ENCODE measurements at places on chromosomes 6 and 20.

GRCh38 chr6:22838345-22838744 is 269.0 kb downstream of the HDGFL1 start:
- DNase-seq, result no peak

DNA sequence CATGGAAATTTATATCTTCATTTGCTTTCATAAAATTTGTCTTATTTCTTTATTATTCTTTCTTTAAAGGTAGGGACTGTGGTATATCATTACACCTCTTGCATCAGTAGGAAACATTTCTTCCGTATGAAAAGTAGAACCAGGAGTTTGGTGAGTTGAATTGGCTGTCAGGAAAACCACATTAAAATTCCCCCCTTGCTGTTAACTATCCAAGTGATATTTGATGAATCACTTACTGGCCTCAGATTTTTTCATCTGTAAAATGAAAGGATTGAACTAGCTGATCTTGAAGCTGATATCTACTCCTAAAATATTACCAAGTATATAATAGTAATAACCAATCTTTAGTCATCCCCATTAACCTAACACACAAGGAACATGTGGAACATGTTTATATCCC is 460.9 kb downstream of the GJA1 start:
- no peak for DNase-seq

DNA sequence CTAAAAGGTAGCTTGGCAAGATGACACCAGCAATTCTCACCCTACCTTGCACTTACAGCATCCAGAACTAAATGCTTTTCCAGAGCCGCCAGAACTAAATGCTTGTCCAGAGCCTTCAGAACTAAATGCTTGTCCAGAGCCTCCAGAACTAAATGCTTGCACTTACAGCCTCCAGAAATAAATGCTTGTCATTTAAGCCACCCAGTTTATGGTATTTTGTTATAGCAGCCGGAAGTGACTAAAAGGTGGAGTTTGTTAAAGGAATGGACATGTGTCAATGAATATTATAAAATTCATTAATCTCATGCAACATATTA is 133.5 kb downstream of the GPX5 start:
- no peak for DNase-seq

- no peak for DNase-seq
Observed at GRCh38 chr6:159399751-159400221, 230.6 kb downstream of the FNDC1 start.

GRCh38 chr6:150417899-150418826 is 49.4 kb downstream of the IYD start:
- DNase-seq, result peak; percentile 74

DNA sequence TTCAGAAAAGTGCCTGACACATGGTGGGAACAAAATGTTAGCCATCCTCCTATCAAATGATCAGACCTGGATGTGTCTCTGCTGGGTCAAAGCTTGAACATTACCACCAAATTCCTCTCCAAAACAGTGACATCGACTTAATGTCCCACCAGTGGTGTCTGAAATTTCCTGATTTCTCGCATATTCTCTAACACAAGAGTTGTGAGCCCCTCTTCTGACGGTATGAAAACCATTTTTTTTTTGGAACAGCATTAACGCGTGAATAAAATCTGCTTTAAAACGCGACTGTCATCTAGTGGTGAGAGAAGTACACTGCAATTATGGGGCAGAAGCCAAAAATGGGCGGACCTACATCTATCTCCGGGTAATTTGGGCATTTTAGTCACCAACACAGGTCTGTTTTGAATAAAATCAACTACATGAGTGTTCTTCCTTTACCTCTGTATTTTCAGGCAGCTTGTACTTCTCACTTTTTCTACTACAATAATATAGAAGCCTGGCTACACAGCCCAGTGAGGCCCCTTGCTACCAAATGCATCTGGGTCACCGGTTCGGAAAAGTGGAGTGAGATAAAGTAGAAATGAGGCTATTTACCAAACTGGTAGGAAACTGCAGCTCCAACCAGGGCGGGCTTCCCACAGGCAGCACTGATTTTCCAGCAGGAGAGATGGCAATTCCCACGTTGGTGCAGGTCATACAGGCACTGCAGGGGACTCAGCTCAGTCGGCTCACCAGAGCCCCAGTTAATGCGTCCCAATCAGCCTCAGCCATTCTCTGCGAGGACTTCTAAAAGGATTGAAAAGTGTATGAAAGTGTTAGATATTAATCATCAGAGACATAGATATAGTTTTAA is 27.4 kb downstream of the MGME1 start:
- DNase-seq, result no peak

GRCh38 chr20:57723816-57724215 is 14.0 kb upstream of the PMEPA1 start:
- no peak for DNase-seq

DNA sequence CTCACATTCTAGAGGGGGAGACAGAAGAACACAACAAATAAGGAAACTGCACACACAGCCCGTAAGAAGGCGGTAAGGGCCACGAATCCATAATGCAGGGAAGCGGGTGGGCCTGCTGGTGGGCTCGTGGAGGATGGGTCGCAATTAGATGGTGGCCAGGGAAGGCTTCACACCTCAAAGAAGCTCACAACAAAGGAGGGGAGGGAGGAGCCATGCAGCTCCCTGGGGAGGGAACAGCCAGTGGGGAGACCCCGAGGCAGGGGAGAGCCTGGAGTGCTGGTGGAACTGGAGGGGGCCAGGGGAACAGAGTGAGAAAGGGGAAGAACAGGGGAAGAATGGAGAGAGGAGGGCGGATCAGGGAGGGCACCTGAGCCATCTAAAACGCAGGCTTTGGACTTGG is 13.4 kb downstream of the SRC start:
- no peak for DNase-seq

GRCh38 chr20:56805313-56805712 is 176.2 kb downstream of the TFAP2C start:
- no peak for DNase-seq

GRCh38 chr6:133187114-133187513 is 54.0 kb upstream of the EYA4 start:
- DNase-seq, result no peak

- no peak for DNase-seq
Observed at GRCh38 chr6:3825851-3826581, 23.2 kb upstream of the FAM50B start.

DNA sequence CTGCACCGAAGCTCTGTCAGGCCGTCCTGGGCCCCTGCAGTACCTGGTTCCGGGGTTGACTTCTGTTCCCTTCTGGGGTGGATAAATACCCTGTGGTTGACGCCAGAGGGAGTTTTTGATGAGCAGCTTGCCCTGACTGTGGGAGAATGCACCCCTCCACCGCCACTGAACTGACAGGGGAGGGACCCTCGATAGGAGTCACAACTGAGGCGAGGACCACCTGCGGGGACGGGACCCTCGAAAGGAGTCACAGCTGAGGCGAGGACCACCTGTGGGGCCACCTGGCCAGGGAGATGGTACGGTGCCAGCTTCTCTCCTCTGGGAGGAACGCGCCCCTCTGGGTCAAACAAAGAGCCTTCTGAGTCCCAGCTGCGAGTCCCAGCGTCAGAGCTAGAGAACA is 100.1 kb upstream of the FRMD1 start:
- no peak for DNase-seq

DNA sequence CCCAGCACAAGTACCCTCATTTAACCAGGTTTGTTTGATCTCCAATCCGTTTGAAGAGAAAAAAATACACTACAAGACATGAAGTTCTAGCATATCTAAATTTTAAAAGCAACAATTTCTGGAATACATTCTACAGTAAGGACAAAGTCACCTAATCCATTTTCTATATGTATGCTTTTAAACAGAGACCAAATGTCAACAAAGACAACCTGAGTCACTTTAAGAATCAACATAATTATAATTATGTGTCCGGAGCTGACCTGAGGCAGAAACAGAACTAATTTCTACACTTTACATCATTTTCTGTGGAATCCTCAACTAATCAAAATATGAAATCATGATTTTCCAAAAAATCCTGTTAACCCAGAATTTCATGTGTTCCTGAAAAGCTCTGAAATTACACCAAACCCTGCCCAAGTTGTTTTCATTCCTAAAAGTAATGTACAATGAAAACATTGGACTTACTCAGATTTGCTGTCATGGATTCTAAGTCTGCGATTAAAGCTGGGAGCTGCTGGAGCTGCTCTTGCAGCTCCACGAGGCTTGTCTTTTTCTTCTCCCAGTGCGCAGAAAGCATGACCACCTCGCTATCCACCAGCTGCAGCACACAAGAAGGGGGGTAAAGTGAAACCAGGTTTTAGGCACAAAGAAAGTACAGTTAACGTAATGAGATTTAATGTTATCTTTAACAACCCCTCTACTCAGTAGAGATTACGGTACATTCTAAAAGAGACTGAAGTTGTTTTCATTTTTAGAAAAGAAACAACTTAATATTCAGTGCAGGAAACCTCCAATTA is 35.8 kb downstream of the DTNBP1 start:
- no peak for DNase-seq

DNA sequence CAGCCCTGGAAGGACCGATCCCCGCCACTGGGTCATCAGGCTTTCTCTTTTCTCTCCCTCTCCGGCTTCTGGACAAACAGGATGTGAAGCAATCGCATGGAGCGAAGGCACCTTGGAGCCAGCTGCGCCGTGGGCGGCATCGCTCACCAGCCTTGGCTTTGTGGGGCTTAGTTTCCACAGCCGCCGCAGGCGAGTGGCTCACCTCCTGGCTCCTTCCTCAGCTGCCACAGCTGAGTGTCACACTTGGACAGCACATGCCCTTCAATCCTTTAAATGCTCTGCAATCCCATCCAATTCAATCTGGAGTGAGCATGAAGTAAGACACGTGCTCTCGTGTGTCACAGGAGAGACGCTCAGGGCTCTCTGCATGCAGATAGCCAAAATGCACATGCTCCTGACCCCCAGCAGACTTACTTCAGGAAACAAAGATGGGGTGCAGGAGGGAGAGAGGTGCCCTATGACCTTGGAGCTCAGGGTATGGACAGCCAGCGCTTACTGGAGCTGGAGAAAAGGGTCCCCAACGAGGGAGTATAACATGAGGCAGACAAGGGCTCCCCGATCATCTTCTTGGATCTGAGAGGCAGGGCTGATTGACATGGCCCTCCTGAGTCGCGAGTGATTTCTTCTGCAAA is 70.9 kb downstream of the BMP7 start:
- no peak for DNase-seq

DNA sequence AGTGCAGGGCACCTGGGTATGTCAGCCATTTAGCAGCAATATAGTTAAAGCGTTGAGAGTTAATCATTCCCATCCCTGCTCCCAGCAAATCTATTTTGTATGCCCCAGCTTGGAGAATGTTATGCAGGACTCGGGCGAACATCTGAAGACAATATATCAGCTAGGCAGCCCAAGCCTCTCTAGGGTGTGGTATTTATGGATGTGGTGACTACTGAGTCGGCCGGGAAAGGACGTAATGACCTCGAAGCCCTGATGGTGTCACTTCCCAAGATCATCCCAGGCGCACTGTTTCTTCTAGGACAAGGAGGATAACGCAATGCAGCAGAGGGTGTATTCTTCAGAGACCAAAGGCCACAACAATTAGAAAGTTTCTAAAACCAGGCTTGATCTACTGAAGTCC is 63.6 kb upstream of the FAM184A start:
- DNase-seq, result no peak

GRCh38 chr6:4808396-4808795 is 32.2 kb downstream of the CDYL start:
- no peak for DNase-seq

GRCh38 chr6:16349544-16349943 is 111.2 kb downstream of the GMPR start:
- no peak for DNase-seq

- DNase-seq, result no peak
Observed at GRCh38 chr20:22795871-22796270, 211.5 kb upstream of the FOXA2 start.

DNA sequence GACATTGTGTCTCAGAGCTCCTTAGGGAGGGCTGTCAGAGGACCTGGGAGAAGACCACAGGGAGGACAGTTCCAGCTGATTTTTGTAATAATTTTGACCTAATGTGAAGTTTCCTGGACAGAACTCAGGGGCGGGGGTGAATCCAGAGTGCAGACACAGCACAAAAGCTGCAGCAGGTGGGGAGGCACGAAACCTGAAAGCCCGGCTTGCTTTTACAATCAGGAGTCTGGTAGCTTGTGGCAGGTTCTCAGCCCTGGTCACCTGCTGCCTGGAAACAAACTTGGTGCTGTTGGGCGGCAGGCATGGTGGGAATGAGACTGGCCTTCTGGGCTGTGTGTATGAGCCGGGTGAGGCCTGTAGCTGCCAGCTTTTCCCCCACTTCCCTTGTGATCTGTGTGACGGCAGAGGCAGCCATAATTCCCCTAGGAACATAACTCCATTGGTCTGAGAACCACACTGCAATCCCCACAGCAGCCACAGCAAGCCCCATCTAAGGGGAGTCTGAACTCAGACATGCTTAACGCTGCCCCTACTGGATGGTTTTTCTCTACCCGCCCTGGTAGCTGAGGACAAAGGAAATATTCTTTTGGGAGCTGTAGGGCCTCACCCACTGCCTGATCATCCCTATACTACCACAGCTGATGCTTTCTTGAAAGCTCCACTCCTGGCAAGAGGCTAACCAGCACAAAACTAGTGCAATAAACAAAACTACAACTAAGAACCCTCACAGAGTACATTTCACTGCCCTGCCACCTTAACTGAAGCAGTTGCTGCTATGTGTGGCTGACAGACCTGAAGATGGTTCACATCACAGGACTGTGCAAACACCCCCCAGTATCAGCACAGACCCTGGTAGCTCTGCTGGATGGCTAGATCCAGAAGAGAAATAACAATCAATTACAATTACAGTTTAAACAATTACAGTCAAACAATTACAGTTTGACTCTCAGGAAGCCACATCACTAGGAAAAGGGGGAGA is 1055.1 kb upstream of the GJE1 start:
- DNase-seq, result peak; percentile 64

- DNase-seq, result no peak
Observed at GRCh38 chr20:43528258-43528875, 20.9 kb downstream of the L3MBTL1 start.

GRCh38 chr6:26088344-26088743 is 1.1 kb downstream of the HFE start:
- no peak for DNase-seq

GRCh38 chr6:108559884-108560462 is 744 bp upstream of the FOXO3 start:
- DNase-seq, result peak; percentile 46

GRCh38 chr6:106064756-106065155 is 21.4 kb upstream of the PRDM1 start:
- no peak for DNase-seq

DNA sequence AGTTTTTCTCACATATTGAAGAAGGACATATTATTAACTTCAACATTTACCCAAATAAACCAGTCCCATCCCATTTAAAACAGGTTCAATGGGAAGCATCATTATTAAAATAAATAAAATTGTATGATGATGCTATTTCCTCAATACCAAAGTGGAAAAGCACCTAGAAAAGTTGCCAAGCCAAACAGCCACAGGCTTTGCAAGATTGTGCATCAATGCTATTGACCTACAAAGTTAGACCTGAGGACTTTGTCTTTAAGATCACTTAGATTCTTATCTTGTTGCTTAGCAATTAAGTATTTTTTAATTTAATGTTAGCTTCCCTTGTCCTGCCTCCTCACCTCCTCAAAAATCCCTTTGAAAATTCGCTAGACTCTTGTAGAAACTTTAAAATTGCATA is 132.1 kb downstream of the SAMD5 start:
- no peak for DNase-seq

Measured in HuH-7 (cell line).